ENCODE measurements at places on chromosomes 16 and 17.

GRCh38 chr16:57360321-57360935, 1.8 kb downstream of the CCL22 start:
- DNase-seq, result no peak

- DNase-seq, result no peak
Observed at GRCh38 chr17:17180141-17180603, 26.0 kb downstream of the PLD6 start.

GRCh38 chr16:69890114-69890891, 60.8 kb upstream of the CLEC18A start:
- DNase-seq, result no peak

GRCh38 chr16:72928090-72928981, 119.6 kb downstream of the ZFHX3 start:
- DNase-seq, result no peak

GRCh38 chr16:27223226-27223610, 19.9 kb downstream of the KDM8 start:
- no peak for DNase-seq

- DNase-seq, result no peak
Observed at GRCh38 chr17:13385481-13385911, 216.2 kb downstream of the HS3ST3A1 start.

GRCh38 chr16:65315081-65315780, 193.4 kb upstream of the CDH11 start:
- no peak for DNase-seq

- DNase-seq, result no peak
Observed at GRCh38 chr17:78396441-78397337, 18.2 kb downstream of the PGS1 start.

GRCh38 chr16:57660715-57661463, 7.2 kb upstream of the ADGRG3 start:
- no peak for DNase-seq

GRCh38 chr17:82243648-82244412, 15.0 kb downstream of the SLC16A3 start:
- DNase-seq, result no peak

DNA sequence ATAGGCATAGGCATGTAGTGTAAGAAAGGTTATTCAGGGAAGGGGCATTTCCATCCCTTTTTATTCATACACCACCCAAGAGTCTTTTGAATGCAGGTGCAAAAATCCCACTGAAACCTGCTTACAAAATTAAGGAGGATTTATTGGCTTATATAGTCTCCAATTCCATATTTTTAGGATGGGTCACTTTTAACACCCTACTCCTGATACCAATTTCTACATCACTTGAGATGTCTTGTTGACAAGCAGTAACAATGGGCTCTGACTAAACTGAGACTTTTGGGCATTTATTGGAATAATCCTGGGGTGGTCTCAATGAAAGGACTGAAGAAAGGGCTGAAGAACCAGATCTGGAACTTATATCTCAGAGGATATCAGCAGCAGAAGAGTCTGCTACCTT, 18.9 kb upstream of the NKD1 start:
- no peak for DNase-seq

- no peak for DNase-seq
Observed at GRCh38 chr17:9872852-9873251, 32.2 kb downstream of the RCVRN start.

- DNase-seq, result no peak
Observed at GRCh38 chr16:10939649-10940234, 2.5 kb downstream of the DEXI start.

DNA sequence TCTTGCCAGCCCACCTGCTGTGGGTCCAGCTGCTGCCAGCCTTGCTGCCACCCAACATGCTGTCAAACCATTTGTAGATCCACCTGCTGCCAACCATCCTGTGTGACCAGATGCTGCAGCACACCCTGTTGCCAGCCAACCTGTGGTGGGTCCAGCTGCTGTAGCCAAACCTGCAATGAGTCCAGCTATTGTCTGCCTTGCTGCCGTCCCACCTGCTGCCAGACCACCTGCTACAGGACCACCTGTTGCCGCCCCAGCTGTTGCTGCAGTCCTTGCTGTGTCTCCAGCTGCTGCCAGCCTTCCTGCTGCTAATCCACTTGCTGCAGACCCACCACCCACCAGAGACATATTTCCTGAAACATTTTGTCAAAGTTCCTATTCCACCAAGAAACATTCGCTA, 641 bp downstream of the KRTAP9-1 start:
- DNase-seq, result no peak

GRCh38 chr17:60899115-60899514, 221.5 kb downstream of the BCAS3 start:
- DNase-seq, result no peak

DNA sequence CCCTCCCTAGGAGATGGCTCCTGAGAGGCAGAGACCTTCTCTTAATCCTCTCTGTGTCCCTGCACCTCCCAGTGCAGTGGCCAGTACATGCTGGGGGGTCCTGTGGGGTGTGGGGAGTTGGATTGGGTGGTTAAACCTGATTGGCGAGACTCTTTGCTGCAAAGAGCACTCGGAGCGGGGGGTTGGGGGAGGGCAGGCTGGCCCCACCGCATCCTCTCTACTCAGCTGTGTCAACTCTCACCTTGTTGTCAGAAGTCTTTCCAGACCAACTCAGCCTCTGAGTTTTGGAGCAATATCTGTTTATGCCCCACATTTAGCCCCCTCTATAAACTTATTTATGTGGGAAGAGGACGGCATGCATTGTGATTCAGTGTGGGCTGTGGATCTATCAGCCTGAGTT, 40.0 kb downstream of the SMARCE1 start:
- DNase-seq, result no peak

DNA sequence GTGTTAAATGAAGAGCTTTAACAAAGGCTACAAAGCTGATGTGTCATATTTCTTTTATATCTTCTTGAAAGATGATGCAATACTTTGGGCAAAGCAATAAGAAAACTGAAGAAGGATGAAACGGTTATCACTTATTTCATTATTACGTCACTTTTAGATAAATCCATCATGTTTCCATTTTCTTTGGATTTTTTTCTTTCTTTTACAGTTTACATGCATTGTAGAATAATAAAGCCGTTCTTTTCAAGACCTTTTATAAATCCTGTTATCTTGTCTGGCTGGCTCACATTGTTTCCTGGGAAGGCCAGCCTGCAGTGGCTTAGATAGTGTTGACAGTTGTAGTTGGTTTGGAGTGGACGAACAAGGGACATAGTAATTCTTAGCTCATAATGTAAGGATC, 28.9 kb downstream of the TANC2 start:
- DNase-seq, result no peak

GRCh38 chr16:54879681-54880080, 51.0 kb upstream of the IRX5 start:
- no peak for DNase-seq

DNA sequence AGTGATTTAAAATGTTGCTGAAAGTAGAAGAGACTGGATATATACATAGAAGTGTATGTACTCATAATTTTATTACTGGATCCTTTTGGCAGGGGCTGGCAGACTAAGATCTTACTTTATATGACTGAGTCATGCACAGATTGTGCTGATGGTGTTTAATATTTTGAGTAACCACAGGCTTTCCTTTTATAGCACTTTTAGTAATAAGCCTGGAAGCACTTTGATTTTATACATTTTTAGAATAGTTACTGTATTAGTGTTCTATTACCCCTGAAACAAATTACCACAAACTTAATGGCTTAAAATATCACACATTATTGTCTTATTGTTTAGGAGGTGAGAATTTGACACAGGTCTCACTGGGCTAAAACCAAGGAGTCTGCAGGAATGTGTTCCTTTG, 113.4 kb upstream of the CDH8 start:
- no peak for DNase-seq

DNA sequence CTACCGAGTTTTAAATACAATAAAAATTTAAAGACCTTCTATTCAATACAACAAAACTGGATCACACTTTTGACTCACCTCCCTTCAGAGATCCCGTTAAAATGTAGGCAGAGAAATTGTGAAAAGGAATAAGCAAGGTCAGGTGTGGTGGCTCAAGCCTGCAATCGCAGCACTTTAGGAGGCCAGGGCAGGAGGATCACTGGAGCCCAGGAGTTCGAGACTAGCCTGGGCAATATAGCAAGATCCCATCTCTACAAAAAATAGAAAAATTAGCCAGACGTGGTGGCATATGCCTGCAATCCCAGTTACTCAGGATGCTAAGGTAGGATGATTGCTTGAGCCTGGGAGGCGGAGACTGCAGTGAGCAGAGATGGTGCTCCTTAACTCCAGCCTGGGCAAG, 16.7 kb downstream of the CHST5 start:
- DNase-seq, result no peak

DNA sequence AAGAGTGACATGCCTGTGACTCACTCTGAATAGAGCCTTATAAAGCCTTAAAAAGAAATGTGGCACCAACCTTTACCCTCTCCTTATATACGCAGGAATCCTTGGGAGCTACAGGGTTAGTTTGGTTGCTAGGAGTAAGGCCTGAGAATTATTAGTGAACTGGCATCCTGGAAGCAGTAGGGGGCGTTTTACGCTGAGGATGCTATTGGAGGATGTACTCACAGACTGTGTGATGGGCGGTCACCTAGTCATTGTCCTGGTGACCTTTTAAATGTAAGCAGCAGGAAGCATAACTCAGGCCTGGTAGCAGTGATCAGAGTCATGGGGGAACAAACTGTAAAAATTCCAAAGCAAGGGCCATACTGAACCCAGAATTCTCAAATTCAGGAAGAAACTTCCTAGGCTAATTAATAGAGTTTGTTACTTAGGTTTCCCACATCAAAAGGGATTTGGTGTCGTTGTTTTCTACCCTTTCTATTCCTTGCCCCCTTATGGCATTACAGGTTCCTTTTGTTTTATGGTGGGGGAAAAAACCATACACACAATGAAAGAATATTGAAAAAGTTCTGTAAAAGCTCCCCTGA, 153.8 kb downstream of the SNX11 start:
- DNase-seq, result no peak

- DNase-seq, result no peak
Observed at GRCh38 chr16:2092866-2093265, 42.8 kb downstream of the PKD1 start.

DNA sequence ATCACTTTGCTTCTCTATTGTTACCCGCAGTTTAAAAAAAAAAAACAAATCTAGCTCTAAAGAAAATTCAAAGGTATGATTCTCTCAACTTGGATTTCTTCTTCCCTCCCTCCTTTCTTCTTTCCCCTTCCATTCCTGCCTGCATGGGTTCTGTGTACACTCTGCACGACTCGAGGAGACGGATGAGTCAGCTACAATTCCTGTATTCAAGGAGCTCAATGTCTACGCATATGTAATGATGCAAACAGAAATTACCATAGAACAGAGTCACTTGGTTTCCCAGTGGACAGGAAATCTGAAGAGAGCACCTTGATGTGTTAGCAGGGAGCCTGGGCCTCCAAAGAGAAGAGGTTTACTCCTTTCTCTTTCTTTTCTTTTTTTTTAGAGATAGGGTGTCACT, 92.3 kb downstream of the VPS53 start:
- DNase-seq, result no peak

DNA sequence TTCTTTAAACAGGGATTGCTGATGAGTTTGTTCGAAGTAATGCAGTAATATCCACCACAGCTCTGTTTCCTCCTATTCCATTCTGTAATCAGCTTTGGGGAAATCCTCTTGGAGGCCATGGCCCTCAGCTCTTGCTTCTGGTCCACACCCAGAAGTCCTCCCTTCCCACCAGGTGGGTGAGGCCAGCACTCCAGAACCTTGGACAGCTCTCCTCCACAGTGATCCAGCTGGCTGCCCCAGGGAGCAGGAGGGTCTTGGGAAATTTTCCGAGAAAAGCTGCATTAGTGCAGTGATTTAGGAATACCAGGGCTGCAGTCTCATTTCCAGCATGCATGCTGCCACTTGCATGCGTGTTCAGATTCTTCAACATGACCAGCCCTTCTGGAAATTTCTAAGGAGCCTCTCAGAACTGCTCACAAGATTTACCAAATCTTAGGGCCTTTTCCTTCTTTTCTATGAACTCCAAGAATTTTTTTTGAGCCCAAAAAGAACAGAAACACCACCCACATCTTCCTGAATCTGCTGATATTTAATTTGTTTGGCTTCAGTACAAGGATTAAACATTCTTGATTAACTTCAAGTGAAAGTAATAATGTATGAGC, 4.2 kb downstream of the SMPD3 start:
- no peak for DNase-seq

GRCh38 chr17:28405632-28406472, at the start of gene SLC46A1:
TSS of gene SLC46A1 (minus strand) at chr17:28406212. CDS start at chr17:28406114, 98 bp downstream.
- DNase-seq, result peak; percentile 56

DNA sequence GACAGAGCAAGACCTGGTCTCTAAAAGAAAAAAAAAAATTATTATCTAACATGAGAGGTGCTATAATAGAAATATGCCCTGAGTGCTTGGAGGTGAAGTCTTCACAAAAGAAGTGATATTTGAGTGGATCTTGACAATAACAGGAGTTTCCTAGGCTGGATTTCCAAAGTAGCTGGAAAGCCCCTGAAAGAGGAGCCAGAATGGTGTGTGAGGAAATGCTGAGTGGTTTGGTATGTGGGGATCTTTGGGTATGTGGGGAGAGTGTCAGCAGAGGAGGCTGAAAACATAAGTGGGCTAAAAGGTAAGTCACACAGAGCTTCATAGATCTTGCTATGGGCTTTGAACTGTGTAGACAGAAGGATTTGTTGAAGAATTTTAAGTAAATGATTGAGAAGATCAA, 100.1 kb downstream of the YPEL2 start:
- no peak for DNase-seq

DNA sequence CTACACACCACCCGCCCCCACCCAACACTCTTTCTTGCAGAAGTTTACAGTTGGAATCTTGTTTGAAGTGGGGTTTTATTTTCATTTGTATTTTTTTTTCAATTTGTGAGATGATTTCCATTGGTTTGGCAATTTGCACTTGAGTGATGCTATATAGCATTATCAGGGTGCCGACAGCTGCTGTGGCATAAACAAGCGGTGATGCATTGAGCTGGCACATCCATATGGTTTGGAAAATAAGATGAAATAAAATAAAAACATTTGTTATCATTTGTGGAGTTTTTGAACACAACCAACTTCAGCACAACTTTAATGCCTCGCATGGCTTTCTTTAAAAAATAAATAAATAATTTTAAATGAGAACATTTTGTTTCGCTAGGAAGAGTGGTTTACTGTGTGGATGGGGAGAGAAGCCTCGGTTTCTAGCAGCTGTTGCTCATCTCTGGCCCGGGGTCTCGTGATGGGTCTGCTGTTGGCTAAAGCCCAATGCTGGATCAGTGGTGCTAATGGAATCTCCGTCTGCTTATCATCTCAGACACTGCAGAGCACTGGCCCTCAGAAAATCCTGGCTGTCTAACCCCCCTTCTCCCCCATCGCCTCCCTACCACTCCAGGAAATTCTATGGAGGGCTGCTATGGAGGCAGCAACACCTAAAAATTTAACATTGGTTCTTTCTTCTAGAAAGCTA, 192.3 kb upstream of the MAF start:
- no peak for DNase-seq

DNA sequence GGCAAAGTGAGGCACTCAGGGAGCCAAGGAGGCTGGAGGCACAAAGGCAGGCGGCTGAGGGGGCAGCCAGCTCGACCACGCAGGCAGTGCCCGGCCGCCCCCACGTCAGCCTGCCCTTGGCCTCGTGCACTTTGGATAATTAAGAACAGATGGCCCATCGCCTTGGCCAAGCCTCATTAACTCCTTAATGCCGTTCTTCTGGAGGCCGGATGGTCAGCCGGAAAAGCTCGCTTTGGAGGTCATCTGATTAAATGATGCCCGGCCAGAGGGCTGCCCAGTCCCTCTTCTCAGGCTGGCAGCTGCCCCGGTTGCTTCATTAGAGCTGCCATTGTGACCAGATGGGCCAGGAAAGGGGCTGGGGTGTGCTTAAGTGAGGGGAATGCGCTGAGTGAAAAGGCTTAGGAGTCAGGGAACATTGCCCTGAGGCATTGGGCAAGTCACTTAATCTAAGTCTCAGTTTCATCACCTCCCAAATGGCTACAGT, 364.0 kb downstream of the NPIPA8 start:
- DNase-seq, result no peak
